ENCODE measurements at places on chromosomes 7 and 10.

- no peak for DNase-seq
Measured at GRCh38 chr10:124076148-124076733, 17.2 kb downstream of the CHST15 start.

DNA sequence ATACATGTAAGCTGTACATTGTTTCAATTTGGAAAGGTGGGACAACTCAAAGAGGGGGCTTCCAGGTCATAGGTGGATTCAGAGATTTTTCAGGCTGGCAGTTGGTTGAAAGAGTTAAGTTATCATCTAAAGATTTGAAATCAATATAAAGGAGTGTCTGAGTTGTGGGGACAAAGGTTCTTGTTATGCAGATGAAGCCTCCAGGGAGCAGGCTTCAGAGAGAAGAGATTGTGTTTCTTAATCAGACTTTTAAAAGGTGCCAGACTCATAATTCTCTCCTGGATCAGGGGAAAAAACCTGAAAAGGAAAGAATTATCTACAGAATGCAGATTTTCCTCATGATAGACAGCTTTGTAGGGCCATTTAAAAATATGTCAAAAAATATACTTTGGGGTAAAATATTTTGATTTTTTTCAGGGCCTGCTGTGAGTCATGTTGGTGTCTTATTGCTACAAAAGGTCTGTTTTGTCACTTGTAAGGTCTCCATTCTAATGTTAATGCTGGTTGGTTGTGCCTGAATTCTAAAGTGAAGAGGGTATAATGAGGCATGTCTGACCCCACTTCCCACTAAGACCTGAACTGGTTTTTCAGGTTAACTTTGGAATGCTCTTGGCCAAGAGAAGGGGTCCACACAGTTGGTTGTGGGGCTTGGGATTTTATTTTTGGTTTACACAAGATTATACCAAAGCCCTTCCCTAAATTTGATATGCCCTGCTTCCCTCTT is 52.7 kb upstream of the PRSS1 start:
- DNase-seq = no peak

GRCh38 chr10:84543948-84544347 is 215.6 kb downstream of the CCSER2 start:
- no peak for DNase-seq

- DNase-seq = no peak
Measured at GRCh38 chr10:119365773-119366599, 158.6 kb downstream of the GRK5 start.

DNA sequence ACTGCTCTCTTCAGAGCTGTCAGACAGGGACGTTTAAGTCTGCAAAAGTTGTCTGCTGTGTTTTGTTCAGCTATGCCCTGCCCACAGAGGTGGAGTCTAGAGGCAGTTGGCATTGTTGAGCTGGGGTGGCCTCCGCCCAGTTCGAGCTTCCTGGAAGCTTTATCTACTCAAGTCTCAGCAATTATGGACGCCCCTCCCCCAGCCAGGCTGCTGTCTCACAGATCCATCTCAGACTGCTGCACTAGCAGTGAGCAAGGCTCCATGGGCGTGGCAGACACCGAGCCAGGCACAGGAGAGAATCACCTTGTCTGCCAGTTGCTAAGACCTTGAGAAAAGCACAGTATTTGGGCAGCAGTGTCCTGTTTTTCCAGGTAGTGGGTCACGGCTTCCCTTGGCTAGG is 98.1 kb downstream of the SDHAF3 start:
- no peak for DNase-seq

- DNase-seq = no peak
Measured at GRCh38 chr7:43535031-43535451, 47.9 kb upstream of the STK17A start.

- DNase-seq = no peak
Measured at GRCh38 chr7:78642751-78643150, 810.7 kb downstream of the MAGI2 start.

DNA sequence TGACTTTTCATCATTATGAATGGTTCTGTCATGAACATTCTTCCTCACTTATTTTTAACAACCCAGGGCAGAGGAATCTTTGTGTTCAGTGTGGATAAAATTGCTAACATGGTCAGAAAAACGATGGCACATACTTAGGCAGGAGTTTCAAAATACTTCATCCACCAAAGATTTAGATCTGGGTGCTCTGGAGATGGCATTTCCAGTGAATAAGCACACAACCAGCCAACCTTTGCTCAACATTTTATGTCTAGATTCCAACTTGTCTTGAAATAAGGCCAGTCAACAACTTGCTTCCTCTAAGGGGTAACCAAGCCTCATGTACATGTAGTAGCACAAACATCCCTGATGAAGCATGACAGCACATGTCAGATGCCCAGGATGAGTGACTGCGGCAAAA is 33.4 kb upstream of the ADRB1 start:
- DNase-seq = peak; percentile 29

DNA sequence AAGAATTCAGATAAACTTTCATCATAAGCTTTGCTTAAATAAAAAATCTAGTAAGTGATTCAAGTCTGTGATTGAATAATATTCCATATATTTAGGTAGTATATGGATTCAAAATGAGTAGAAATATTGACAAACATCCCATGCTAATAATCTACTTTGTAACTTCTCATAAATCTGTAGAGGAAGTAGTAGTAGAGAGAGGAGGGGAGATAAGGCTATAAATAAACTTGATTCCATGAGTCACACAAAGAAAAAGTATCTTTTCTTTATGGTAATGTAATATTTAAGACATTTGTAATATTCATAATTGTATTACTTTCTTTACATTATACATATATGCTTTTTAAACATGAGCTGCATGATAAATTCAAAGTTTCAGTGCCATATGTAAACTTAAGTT is 25.6 kb upstream of the CD36 start:
- DNase-seq = no peak

DNA sequence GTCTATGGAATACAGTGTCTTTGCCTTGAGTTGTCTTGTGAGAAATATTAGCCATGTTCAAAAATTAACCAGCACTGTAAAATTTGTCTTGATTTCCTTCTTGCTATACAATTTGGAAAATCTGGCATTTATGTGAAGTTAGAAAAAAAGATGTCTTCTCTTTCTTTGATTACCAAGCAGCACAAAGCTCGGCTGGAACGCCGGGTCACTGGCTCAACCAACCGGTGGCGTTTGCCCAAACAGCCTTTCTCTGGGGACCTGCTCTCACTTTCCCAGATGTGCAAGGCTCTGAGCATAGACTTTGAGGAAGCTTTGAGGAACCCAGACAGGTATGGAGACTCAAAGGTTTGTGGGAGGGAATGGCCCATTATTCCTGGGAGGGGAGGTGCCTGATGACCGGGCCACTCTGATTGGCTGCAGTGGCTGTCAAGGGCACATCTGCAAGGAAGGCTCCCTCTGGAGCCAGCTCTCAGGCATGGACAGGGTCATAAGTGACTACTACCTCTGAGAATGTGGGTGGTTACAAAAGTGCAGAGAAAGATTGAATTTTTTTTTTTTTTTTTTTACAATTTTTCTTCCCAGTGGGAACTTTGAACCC is 5.6 kb downstream of the BTBD16 start:
- no peak for DNase-seq

GRCh38 chr10:18786478-18786877 is 127.2 kb downstream of the ARL5B start:
- no peak for DNase-seq

- no peak for DNase-seq
Measured at GRCh38 chr10:18071591-18071990, 68.6 kb upstream of the CACNB2 start.

- no peak for DNase-seq
Measured at GRCh38 chr10:35822316-35822715, 180.2 kb upstream of the FZD8 start.

DNA sequence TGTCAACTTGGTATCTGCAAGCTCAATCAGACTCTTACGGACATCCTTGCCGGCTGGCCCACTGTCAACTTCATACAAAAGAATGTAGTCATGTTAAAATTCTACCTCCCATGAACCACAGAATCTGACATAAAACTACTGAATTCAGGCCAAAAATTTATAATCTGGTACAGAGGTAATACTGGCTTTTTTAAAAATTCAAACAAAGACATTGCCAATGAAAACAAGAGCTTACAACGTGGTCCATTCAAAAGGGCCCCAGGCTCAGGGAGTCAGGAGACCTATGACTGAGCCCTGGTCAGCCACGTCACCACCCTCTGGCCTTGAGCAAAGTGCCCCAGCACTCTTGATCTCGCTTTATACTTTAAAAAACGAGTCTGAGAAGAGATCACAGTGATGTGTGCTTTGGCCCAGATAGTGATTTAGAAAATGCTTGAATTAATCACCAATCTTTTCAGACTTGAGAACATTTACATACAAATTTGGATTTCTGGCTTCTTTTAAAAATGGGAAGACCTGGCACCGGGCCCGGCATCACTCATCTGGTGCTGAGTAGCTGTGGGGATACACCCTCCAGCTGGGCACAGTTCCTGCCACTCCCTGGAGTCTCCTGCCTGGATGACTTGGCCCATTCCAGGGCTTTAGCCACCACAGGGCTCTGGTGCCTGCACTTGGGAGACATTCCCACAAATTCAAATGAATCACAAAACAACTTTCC is 94.1 kb downstream of the PIP4K2A start:
- DNase-seq = no peak

GRCh38 chr10:112369495-112370423 is 4.2 kb upstream of the ACSL5 start:
- DNase-seq = no peak

Measured in esophagus muscularis mucosa (tissue), 4 donors.